ENCODE measurements at places on chromosomes 16 and 17.

GRCh38 chr17:16491703-16492612 lies at the start of gene LRRC75A:
LRRC75A (minus strand) TSS chr17:16492193; CDS start chr17:16491990, 203 bp downstream.
- DNase-seq: no peak

GRCh38 chr16:68247400-68247799 lies 2.2 kb downstream of the PLA2G15 start:
- no peak for DNase-seq

DNA sequence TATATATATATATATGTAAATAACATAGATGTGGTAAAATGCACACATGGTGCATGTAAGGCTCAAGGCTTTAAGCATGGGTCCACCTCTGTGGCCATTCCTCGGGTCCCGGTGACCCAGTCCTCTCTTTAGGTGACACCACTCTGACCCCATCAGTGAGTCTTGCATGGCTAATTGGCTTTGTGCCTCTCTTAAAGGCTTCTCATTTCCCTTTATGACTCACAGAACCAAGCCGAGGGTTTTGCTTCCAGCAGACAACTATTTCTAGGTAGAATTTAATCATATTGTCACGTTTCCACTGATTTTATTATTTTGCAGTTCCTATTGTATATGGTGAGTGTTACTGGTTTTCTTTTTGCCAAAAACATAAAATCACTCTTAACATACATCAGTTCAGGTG lies 59.7 kb downstream of the PLCG2 start:
- no peak for DNase-seq

DNA sequence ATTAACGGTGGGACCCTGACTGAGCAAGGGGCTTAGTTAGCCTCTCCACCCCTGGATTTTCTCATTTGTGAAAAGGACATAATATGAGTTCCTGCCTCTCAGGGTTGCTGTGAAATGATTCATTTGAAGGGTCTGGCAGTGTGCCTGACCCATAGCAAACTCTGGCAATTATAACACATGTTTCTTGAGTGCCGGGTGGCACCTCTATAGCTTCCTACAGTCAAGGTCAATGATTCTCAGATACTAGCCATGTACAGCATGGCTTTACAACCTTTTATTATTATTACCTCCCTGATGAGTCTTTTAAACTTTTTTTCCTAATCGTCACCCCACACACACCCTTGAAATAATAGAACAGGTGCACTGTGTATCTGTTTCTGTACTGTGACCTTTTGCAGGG lies 42.1 kb downstream of the TMEM114 start:
- DNase-seq: no peak

GRCh38 chr17:81926451-81927151 lies 934 bp downstream of the MAFG start:
- peak; percentile 69 for DNase-seq

DNA sequence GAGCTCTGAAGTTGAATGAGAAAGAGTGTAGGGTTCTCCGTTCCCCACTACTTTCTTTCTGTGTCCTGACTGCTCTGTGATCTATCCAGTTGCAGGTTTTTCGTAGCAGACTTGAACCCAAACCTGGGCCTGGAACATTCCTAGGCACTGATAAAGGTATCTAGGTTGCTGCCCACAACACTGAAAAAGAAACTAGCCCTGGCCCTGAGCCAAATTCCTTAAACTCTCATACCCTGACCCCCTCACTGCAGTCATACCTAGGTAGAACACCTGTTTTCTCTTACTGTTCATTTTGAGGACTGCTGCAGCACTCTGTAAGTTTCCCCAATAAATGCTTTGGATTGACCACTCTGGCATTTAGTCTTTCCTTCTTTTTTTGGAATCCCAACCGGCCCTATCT lies 5.4 kb downstream of the HYDIN start:
- DNase-seq: no peak

DNA sequence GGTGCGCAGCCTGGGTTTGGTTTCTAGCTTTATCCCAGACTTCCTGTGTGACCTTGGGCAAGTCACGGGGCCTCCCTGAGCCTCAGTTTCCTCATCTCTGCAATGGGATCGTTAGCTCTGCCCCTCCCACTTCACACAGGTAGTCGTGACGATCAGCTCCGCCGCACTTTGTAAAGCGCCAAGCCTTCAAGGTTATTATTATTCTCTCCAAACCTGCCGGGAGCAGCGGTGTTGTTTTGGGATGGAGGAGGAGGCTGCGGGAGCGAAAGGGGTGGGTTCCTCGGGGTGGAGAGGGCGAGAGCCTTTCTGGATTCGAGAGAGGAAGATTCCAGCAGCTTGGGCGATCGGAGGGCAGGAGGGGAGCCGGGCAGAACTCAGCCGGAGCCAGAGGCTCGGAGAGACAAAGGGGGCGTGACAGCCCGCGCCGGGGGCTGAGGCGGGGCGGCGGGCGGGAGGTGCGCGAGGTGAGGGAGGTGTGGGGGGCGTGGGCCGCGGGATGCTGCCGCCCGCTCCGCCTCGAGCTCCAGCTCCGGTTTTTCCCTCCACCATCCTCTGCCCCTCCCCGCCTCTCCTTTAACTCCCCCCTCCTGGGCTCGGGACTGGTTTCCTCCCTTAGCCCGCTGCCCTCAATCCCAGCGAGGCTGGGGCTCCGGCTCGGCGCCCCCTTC lies at the start of gene EFNB3:
Gene EFNB3, plus strand, starts transcription at position 602 of the 668 bp plus-strand sequence. CDS start 397 bp downstream, outside the sequence.
- no peak for DNase-seq

GRCh38 chr17:48578616-48579470 lies 693 bp upstream of the HOXB4 start:
- DNase-seq: no peak

Measured in NAMALWA (cell line).